ENCODE measurements at places on chromosomes 11 and 22. TPM values are rescaled to one million over a fixed set of nuclear protein-coding genes. Genes with fewer than 3 reads are reported as not detected.

TMEM123 gene
- total RNA-seq = 105 TPM

FXYD6 gene
- 4.7 TPM for total RNA-seq

- no peak for DNase-seq
These were observed 52.0 kb downstream of the KIRREL3 start for GRCh38 chr11:126948563-126948962.

RGL4 gene
- 6.2 TPM for total RNA-seq

GRCh38 chr11:73206801-73207200, 11.3 kb upstream of the P2RY2 start:
- no peak for DNase-seq

GRCh38 chr11:68022531-68022930, 8.0 kb upstream of the NDUFS8 start:
- no peak for DNase-seq

- no peak for DNase-seq
These were observed 77.6 kb downstream of the PACSIN2 start for GRCh38 chr22:42937164-42937843.

- DNase-seq = no peak
These were observed 349.5 kb downstream of the TBC1D22A start for GRCh38 chr22:47111626-47112581.

PATE4 gene
- not detected for total RNA-seq

- peak; percentile 35 for DNase-seq
These were observed 328.1 kb upstream of the MPPED2 start for GRCh38 chr11:30914143-30914762.

- no peak for DNase-seq
These were observed 2.6 kb upstream of the SART1 start for GRCh38 chr11:65958774-65959420.

Data from liver (tissue), 10 donors.